NCI-H748 treated with DMSO at 0.1 percent for 48 hours (cell line): ENCODE measurements at places on chromosomes 3 and 15.

DNA sequence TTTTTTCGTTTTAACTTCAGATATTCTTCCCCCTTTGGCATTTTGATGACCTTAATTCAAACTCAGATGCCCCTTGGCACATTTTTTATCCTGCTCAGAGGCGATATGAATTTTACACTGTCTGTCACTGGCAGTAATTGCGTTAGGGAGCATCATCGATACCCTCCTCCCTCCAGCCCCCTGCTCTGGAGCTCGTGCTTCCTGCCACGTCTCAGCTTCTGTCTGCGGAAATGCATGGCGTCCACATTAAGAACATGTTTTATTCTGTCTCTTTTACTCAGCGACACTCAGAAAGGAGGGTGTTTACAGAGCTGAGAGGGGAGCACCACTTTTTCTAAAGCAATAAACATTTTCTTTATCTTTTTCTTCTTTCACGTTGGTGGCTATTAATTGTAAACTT is 254.2 kb downstream of the EBLN2 start:
- DNase-seq: no peak

DNA sequence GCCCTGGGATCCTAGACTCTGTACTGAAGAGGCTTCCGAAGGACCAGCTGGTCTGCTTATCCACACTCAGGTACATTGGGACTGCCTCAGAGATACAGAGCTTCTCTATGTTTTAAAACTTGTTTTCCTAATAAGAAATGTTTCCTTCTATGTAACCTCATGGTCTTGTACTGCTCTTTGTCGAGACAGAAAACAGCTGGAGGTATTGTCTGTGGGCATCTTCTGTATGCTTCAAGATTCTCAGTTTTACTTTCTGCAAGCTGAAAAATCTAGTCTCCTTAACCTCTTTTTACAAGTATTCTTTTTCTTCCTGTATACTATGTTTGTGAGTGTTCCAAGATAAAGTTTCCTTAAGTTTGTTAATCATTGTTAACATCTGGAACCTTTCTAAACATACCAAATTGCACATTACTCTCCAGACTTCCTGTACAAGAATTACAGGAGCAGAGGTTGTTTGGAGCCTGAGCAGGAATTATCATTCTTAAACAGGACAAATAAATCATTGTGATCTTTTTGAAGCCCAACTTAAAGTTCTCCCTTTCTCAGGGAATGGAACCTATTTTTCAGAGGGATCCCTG is 358.3 kb upstream of the CFAP20DC start:
- no peak for DNase-seq

DNA sequence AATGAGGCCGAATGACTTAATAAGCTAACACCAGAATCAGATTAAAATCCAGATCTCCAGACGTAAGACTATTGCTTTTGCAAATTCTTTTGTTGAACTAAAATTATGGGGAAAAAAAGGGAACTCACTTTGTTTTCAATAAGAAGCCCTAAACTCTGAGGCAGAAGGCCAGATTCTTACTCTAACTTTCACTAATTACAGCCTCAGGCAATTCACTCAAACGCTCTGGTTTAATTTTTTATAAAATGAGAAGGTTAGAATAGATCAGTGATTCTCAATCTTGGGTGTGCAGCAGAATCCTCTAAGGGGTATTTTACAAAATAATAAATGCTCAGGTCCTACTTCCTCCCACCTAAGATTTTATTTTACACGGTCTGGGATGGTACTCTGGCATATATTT is 38.1 kb downstream of the C3orf70 start:
- DNase-seq: no peak

GRCh38 chr3:109903100-109903499 is 565.8 kb upstream of the DPPA4 start:
- DNase-seq: no peak

- no peak for DNase-seq
Observed at GRCh38 chr15:33013827-33014445, 180.6 kb downstream of the FMN1 start.

GRCh38 chr3:74121761-74122160 is 492.7 kb downstream of the CNTN3 start:
- no peak for DNase-seq

DNA sequence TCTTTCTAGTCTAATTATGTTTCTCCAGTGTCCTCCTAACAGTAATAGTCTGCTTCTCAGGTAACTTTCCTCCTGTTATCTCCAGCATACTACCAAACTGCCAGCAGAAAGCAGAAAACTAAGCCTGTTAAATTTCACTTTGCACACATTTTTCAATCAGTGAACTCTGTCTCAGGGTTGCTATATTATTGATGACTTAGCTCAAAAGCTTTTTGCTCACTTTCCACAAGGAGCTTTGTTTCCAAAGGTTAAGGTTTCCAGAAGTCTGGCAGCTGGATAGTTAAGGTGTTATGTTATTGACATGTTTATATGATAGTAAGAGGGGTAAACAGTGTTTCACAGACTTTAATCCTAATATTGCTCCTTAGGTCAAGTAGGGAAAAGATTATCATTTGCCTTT is 5.1 kb downstream of the TRPM7 start:
- DNase-seq: no peak

- no peak for DNase-seq
Observed at GRCh38 chr15:68541743-68542142, 37.0 kb upstream of the CORO2B start.

- DNase-seq: no peak
Observed at GRCh38 chr15:68580026-68580882, 1.5 kb downstream of the CORO2B start.

DNA sequence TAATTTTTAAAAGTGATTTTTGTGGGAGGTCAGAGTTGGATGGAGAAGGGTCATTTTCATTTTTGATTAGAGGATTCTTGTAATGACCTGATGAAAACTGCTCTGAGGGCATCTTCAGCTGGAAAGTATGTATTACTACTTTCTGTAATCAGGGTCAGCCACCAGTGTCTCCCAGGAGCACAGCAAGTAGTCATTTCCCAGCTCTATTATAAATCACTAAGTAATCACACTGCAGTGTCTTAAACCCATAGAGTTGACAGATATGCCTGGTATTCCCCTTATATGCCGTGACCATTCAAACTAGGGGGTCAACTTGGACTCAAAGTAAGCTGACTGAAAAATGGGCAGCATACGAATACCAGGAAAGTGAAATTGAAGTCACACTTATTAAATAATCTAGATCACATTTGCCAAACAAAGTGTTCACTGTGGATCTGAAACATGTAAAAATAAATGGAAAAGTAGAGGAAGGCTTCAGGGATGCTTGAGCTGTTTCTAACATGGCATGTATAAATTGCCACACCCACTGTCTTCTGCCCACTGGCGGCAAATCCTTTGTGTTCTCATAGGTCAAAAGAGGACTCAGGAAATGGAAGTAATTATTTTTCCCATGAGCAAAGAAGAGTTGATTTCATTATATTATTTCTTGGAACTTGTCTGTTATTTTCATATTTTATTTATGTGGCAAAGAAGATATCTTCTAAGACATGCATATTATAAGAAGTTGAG is 105.7 kb downstream of the MBNL1 start:
- DNase-seq: no peak

- no peak for DNase-seq
Observed at GRCh38 chr15:69302929-69303328, 4.2 kb downstream of the PAQR5 start.

- no peak for DNase-seq
Observed at GRCh38 chr15:56016281-56016680, 22.9 kb upstream of the NEDD4 start.

DNA sequence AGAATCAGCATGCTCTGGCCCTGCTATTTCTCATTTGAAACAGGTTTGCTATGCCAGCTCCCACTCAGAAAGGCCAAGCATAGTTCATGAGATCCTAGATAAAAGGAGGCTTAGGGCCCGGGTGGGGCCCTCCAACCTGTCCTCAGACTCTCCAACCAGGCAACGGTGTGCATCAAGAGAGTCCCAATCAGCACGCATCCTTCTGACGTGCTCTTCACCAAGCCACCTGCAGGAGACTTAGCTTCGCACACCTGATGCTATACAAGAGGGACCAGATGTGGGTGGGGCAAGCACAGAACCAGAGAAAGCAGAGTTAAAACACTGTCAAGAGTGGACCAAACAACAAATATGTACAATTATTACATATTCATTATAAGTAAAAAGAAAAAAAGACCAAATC is 17.3 kb downstream of the STIMATE start:
- no peak for DNase-seq

- DNase-seq: no peak
Observed at GRCh38 chr3:133038731-133039375, 662 bp downstream of the TMEM108 start.

DNA sequence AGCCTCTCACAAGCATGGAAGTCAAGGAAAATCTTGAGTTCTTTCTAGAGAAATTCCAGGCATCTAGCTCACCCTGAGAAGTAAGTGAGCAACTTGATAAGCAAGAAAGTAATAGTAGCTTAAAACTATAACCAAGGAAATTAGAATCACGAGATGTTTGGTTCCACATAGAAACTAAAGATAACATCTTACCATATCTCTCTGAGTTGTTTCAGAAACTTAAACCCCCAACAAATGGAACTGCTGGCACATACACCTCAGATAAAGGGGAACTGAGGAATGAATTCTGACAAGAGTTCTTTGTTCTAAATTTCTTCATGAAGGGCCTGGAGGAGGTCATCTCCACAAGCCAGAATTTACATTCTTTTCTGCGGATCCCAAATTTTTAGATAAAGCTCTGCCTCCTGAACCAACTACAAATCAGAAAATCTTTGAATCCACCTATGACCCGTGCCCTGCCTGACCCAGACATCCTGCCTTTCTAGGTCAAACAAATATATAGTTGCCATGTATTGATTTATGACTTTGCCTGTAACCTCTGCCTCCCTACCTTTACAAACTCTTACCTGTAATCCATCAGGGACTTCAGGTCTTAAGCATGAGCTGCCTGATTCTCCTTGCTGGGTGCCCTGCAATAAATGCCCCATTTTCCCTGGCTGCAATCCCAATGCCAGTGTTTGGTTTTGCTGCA is 26.4 kb upstream of the ABHD17C start:
- no peak for DNase-seq

GRCh38 chr3:174287705-174288104 is 571.4 kb upstream of the NAALADL2 start:
- DNase-seq: no peak
